ENCODE measurements at places on chromosomes 4 and X. TPM values are rescaled to one million over a fixed set of nuclear protein-coding genes. Genes with fewer than 3 reads are reported as not detected.

Gene CRLF2
- total RNA-seq = 0.54 TPM

Gene TEX13D
- total RNA-seq = not detected

DNA sequence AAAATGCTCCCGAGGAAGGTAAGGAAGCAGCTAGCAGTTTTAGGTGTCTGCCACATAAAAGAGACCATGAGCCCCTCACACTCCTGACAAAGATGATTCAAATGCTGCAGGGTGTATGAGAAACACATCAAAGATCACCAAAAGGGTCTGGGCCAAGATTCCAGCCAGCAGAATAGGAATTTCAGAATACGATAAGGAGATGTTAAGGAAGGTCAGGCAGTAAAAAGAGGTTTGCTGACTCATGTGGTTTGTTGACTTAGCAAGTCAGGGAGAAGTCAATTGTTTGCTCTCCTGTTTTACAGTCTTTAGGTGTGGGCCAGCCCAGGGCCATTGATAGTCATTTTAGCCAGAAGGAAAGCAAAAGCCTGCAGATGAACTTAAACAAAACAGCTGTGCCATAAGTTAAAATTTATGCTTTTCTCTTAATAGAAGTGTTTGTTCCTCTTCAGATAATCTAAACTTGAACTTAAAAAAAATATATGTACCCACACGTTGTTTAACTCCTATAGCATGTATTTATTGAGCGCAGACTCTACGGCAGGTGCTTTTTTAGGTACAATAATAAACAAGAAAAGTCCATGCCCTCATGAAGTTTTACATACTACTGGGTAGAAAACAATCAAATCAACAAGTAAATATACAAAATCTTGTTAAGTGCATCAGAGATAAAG lies 115.6 kb downstream of the CAMK2D start:
- no peak for DNase-seq

DNA sequence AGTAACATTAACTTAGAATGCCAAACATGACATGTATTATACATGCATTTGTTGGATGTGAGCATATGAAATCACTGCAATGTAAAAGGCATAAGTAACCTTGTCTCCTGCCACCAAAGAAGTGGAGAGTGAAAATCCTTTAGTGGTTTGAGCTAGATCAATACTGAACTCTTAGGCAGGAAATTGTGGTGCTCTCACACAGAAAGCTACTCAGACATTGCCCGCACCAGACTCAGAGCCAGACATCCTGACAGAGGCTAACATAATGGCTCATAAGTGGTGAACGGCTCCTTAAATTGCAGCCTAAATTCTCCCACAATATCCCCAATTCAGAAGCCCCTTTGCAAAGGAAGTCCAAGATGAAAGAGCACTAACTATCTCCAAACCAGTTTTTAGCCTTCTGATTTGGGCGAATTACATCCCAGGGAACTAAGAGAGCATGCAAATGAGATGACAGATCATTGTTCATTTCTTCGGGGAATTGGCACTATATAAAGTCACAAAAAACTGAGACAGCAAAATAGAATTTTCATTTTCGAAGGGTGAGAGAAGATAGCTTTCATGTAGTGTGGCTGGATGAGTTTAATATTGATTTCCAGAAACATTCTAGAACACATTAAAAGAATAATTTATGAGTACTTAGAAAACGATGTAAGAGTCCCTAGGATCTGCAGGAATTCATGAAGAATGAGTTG lies 233.6 kb upstream of the RPS6KA3 start:
- no peak for DNase-seq

- DNase-seq = no peak
These were observed 102.4 kb upstream of the DCAF12L1 start for GRCh38 chrX:126655061-126655460.

- DNase-seq = no peak
These were observed 1.4 kb upstream of the HAUS7 start for GRCh38 chrX:153471663-153472280.

Measured in glutamatergic neuron (in vitro differentiated cells).